ENCODE measurements at places on chromosomes 6 and 20.

DNA sequence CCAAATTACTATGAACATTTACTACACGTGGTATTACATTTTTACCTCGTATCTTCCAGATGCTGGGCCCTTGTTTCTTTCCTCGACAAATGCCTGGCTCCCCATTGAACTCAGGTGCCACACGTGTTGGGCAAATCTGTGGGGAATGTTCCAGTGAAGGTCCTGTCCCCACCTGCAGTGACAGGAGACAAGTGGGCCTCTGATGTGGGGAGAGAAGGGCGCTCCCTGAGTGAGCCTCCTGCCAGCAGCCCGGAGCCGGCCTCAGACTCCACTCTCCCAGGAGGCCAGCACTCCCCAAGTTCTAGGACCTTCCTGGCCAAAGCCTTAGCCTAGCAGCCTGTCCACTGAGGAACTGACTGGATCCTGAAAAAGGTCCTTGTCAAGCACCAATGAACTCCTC is 21.7 kb upstream of the SCML4 start:
- DNase-seq = no peak

GRCh38 chr6:128554302-128554701 is 33.9 kb upstream of the PTPRK start:
- no peak for DNase-seq

DNA sequence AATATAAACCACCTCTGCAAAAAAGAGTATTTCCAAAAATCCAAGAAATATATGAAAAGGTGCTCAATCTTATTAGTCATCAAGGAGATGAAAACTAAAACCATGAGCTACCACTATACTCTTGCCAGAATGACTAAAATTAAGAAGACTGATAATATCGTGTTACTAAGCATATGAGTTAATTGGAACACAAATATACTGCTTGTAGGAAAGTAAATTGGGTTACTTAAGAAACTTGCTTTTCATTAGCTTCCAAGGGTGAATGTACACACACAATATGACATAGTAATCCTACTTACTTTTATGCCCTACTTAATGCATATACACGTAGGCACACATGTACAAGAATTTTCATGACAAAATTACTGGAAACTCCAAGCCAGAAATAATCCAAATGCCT is 3.4 kb downstream of the THEMIS start:
- no peak for DNase-seq

GRCh38 chr20:15818651-15819071 is 754.6 kb downstream of the KIF16B start:
- DNase-seq = no peak

GRCh38 chr6:16944596-16944995 is 157.3 kb upstream of the STMND1 start:
- no peak for DNase-seq

- DNase-seq = peak; percentile 54
These were observed 91.9 kb upstream of the TMEM30A start for GRCh38 chr6:75376347-75377024.

DNA sequence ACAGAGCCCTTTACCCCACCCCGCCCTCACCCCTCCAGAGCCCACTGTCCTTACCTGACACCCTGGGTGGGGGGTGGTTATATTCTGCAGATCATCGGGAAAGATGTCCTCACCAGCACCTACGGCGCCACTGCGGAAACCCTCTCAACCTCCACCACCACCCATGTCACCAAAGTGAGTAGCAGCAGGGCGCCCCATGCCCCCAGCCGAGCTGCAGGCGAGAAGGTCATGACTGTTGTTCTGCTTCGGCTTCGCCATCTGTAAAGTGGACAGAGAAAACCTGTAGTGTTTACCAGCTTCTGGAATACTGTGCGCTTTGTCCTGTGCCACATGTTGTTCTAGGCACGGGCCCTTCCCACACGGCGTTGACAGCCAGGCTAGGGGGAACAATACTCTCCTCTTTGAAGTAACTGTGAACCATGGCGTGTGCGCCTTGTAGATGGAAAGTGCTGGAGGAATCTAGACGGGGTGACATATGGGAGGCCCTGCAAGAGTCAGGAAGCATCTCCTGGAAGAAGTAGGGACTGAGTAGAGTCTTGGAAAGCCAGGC is 16.5 kb upstream of the AAR2 start:
- no peak for DNase-seq

DNA sequence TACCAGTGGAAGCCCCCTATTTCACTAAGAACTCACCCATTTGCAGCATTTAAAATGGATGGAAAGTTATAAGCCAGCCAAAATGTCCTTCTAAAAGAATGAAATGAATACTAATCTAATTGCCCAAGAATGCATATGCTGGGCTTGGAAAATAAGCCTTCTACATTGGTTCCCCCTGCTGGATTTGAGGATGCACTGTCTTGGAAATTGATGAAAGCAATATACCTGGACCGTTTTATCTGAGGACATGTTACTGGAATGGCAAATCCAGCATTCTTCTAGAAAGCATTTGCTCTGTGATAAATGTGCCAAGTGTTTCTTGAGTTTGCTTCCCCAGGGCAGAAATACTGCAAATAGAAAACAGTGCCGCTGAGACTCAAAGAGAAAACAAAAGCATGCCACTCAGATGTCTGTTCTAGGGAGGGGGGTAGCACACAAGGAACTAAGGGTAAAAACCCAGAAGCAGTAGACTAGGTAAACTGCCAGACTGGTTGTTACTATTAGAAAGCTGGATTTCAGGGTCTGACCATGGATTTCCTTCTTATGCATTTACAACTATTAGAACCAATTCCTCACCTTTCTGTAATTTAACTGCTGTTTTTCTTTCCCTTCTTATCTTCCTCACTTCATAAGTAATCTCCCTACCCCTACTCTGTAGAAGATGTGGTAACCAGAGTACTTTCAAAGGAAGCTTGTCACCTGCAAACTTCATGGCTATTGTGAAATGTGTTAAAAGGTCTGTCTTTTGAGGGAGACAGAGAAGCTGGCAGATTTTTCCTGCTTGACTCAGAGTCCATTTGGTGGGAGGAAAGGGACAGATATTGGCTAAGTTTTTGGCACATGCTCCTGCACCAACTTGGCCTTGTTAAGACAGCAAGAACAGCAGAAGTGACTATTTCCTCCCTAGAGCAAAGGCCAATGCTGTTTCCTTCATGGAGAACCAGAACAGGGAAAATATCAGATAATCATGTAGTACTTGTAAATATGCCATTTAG is 642.6 kb downstream of the KIF16B start:
- DNase-seq = no peak

- no peak for DNase-seq
These were observed 41.1 kb upstream of the PREP start for GRCh38 chr6:105443941-105444340.

DNA sequence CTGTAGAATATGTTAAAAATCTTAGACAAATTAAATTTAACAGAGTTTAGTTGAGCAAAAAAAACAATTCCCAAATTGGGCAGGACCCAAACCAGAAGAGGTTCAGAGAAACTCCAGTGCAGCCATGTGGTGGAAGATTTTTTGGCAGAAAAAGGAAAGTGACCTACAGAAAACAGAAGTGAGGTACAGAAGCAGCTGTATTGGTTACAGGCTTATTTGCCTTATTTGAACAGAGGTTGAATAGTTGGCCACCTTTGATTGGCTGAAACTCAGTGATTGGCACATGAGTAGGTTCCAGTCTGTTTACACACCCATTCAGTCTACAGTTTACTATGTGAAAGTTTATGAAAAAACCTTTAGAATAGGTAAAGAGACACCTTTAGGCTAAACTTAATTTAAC is 110.9 kb upstream of the LAMP5 start:
- DNase-seq = no peak

- no peak for DNase-seq
These were observed 6.4 kb downstream of the ZSWIM3 start for GRCh38 chr20:45863543-45864470.

- no peak for DNase-seq
These were observed 48.7 kb upstream of the FOXQ1 start for GRCh38 chr6:1263039-1263849.

- DNase-seq = peak; percentile 56
These were observed 8.4 kb downstream of the CYP21A2 start for GRCh38 chr6:32046450-32047083.

DNA sequence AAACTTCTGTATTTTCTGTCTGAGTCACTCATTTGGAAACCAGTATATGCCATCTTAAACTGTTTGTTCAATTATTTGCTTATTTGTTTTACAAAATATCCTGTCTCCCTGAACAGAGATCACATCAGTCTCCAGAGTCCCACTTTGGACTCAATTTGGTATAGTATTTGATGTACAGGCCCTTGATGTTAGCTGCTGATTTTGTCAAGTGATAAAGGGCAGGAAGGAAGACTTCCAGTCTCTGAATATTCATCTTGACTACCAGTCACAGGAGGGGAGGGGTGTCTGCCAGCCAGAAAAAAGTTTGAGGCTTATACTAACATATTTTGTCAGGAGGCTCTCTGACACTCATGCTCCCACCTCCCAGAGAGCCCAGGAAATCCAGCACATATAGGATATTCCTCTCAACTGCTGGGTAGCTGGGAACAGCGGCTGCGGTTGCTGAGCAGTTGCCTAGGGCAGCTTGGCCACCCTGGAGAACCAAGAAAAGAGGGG is 376.8 kb upstream of the RUNX2 start:
- no peak for DNase-seq

DNA sequence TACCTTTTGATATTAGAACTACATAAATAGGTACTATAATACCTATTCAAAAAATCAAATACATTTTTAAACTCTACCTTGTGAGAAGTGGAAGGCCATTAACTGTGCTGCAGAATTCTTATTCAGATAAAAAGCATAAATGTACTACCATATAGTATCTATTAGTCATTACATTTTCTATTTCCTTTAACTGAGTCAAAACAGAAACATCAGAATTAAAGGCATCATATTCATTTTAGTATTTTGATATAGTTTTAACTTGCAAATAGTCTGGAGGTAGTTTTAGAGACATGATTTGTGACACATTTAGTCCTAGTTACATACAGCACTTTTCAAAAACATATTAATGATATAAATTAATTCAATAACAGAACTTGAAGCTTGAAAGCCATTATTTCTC is 39.9 kb upstream of the TAB2 start:
- DNase-seq = no peak

GRCh38 chr6:26056583-26057350 is 30.5 kb upstream of the HFE start:
- peak; percentile 32 for DNase-seq

GRCh38 chr6:122663981-122664380 is 53.8 kb downstream of the PKIB start:
- DNase-seq = no peak

GRCh38 chr6:72739368-72739779 is 117.5 kb downstream of the KCNQ5 start:
- no peak for DNase-seq

DNA sequence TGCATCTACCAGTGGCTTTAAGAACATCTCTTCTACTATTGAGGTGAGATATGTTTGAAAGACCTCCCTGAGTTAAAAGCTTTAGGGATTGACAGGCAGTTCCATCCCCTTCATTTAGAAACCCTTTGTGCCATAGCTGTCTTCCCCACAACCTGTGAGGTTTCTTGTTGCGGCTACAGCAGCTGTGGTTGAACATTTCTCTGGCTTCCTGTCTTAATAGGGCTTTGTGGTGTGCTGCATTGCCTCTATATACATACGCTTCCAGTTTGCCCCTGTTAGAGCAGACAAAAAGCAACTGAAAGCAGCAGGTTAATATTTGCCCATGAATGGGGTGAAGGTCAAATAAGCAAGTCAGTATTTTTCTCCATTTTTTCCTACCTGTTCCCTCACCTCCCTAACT is 210.2 kb downstream of the TMEM200A start:
- DNase-seq = no peak

- DNase-seq = no peak
These were observed 111.5 kb downstream of the LCA5 start for GRCh38 chr6:79425589-79426311.

- DNase-seq = peak; percentile 17
These were observed 16.5 kb downstream of the SMLR1 start for GRCh38 chr6:130843575-130844320.

GRCh38 chr6:156166093-156166492 is 611.1 kb upstream of the ARID1B start:
- no peak for DNase-seq

DNA sequence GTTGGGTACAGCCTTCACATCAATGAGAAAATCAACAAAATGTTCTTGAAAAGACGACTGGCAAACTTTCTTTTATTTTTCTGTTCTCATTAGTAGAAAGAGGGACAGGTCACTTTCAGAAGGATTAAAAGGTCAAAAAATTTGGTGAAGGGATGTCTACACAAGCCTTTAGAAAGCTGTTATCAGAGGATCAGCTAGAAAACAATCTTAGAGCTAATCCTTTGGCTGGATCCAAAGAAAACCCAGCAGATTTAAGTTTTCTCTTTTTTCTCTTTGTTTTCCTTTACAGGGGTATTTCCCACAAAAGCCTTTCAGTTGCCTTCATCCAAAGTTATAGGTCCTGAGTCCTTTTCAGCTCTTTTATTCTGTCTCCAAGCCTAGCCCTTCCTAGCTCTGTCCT is 57.3 kb upstream of the EDN1 start:
- no peak for DNase-seq

GRCh38 chr20:8876366-8876765 is 192.5 kb upstream of the PLCB4 start:
- no peak for DNase-seq

DNA sequence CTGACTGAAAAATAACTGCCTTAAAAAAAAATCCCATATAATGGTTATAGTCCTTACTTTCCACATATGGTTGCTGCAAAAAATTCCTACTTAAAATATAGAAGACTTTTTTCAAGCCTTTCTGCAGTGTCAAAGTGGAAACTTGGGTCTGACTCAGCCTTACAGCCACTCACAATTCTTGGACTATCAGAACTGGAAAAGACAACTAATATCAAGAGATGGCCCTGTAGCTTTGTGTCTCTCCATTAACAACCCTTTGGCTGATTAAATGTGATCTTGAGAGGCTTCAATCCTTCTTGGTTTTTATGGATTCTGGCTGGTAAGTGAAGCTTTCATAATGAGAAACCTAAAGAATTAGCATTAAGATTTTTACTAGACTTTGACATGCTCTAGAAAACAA is 307.8 kb downstream of the RNGTT start:
- DNase-seq = no peak

DNA sequence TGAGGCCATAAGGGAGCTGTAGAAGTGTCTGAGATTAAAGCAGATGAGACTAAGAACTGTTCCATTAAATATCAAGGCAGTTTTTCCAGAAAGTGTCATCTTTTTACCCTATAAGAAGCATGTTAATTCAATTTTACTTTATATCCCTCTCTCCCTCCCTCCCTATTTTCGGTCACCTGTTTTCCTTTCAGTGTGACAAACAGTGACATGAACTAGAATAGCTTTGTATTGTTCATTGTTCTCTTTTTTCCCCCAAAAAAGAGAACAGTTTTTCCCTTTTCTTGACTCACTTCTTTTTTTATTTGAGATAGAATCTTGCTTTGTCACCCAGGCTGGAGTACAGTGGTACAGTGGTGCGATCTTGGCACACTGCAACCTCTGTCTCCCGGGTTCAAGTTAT is 269.3 kb downstream of the ZFAND3 start:
- DNase-seq = no peak

DNA sequence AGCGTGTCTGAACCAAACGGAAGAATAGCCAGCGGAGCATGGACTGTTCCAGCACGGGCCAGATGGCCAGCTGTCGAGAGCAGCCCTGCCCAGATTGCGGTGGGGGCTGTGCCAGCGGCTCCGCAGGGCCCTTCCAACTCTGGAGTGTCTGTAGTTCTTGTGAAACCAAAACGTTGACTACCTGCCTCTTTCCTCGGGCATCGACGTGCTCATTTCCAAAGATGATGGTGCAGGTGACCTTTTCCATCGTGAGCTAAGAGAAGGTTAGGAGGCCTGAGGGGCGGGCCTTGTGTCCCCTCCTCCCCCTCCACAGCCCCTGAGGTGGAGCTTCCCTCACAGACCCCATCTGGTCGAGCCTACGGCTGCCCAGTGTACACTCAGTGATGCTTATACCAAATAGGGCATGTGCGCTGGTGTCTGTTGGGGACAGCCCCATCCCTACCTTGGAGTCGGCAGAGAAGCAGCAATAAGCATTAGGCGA is 12.9 kb upstream of the C20orf144 start:
- no peak for DNase-seq
